CD8-positive, alpha-beta memory T cell (primary cell): ENCODE measurements at places on chromosomes 1 and 21. TPM values are rescaled to one million over a fixed set of nuclear protein-coding genes. Genes with fewer than 3 reads are reported as not detected.

GRCh38 chr1:212401838-212402582 lies 12.7 kb downstream of the PACC1 start:
- H3K27ac ChIP-seq: no peak overlapping the region
- peaks cover 3% of the 10 kb centered on the region for H3K36me3 ChIP-seq
- no peaks in the 10 kb centered on the region for H3K27me3 ChIP-seq
- H3K4me1 ChIP-seq: no peaks in the 10 kb centered on the region

DNA sequence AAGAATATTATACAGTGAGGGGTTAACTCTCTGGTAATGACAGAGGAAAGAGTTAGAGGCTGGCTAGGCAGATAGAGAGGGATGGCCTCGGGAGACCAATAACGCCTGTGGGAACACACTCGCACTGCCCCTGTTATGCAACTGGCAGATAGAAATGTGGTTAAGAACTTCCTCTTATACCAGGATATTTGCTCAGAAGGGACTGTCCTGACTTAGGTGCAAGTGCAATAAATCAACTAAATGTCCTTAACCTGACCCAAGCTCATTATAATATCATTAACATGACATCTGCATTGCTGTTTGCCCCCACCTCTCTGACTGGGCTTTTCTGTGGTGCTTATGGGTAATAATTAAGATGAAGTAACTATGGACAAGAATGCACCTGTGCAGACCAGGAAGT lies 1518.0 kb downstream of the NCAM2 start:
- no peak overlapping the region for H3K4me3 ChIP-seq
- H3K4me1 ChIP-seq: no peaks in the 10 kb centered on the region
- no peaks in the 10 kb centered on the region for H3K27me3 ChIP-seq
- H3K36me3 ChIP-seq: no peaks in the 10 kb centered on the region

DNA sequence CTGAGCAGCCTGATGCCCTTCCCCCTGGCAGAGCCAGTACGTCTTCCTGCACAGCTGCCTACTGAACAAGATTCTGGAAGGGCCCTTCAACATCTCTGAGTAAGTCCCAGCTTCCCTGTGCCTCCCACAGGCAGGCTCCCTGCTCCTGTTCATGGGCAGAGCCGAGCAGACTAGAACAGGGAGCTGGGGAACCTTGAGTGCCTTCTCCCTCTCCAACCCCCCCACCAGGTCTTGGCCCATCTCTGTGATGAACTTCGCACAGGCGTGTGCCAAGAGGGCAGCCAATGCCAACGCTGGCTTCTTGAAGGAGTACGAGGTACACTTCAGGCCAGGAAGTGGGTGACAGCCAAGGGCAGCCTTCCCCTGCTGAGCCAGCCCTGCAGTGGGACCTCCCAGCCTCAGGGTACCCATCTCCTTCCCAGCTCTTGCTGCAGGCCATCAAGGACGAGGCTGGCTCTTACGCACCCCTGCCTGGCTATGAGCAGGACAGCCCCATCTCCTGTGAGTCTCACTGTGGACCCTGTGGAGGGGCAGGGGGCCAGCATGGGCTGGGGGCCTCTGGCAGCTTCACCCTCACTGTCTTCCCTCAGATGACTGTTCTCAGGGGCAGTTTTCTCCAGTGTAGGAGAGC lies 6.4 kb upstream of the LGR6 start:
- no peak for DNase-seq
- no peaks in the 10 kb centered on the region for H3K36me3 ChIP-seq
- no peak overlapping the region for H3K27ac ChIP-seq
- no peaks in the 10 kb centered on the region for H3K27me3 ChIP-seq

SYPL2 gene
- total RNA-seq: 0.07 TPM

DNA sequence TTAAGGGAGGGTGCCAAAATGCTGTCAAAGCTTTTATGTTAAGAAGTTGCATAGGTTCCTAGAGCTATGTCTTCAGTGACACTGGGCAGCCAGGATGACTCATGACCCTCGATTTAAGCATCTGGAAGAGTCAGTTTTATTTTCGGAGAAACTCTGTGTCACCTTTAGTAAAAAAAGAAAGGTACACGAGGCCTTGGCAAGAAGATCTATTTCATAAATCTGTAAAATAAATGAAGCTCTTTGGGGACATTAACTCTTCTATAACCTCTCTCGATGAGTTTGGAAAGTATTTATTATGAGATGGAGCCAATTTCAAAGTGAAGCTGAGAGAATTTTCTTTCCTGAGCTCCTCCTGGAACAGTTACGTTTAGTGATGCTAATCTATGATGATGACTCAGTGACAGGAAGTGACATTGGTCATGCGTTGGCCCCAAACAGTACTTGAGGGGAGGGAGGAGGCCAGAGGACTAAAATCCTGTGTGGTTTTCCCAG lies 156.5 kb downstream of the HLX start:
- H3K27me3 ChIP-seq: no peaks in the 10 kb centered on the region
- no peaks in the 10 kb centered on the region for H3K36me3 ChIP-seq
- no peak overlapping the region for H3K4me3 ChIP-seq
- no peak overlapping the region for H3K27ac ChIP-seq
- DNase-seq: no peak

ARHGAP30 gene
- 149 TPM for total RNA-seq

RNU1-2 gene
- 1,300 TPM for total RNA-seq

LAX1 gene
- total RNA-seq: 32.2 TPM

DNA sequence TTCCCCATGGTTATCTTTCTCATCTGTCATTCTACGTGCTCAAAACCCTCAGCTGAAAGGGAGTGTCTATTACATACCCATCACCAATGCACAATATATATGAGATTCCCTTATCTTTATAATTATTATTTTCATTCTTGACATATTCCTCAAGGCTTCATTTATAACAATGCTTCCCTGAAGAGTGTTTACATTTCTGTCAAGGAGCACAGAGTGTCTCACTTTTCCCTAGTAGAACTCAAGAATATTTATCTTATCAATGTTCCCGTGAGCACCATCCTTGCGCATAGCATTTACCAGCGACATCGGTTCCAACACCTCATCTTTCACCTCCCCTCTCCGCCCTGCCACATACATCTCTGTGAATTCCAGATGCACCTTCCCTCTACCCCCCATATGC lies 250.6 kb downstream of the PLA2G4A start:
- H3K27me3 ChIP-seq: no peaks in the 10 kb centered on the region
- no peaks in the 10 kb centered on the region for H3K4me1 ChIP-seq
- H3K27ac ChIP-seq: no peak overlapping the region
